Activated naive CD8-positive, alpha-beta T cell treated with anti-CD3 and anti-CD28 coated beads for 36 hours (primary cell): ENCODE measurements at places on chromosomes 2 and 18. TPM values are rescaled to one million over a fixed set of nuclear protein-coding genes. Genes with fewer than 3 reads are reported as not detected.

GRCh38 chr2:220815698-220816097 lies 756.4 kb downstream of the EPHA4 start:
- DNase-seq: no peak

- DNase-seq: no peak
These were observed 95.2 kb downstream of the POLE4 start for GRCh38 chr2:75053484-75054112.

- DNase-seq: no peak
These were observed 4.9 kb downstream of the KCNE4 start for GRCh38 chr2:223056701-223057418.

Gene TRPM8
- not detected for total RNA-seq

Gene MARCHF4
- not detected for total RNA-seq

Gene IL1B
- total RNA-seq: not detected
